ENCODE measurements at places on chromosomes 16 and 17. TPM values are rescaled to one million over a fixed set of nuclear protein-coding genes. Genes with fewer than 3 reads are reported as not detected.

SULT1A1 gene
- 9.9 TPM for total RNA-seq

AHSP gene
- total RNA-seq: not detected

C16orf74 gene
- 12.0 TPM for total RNA-seq

- no peak overlapping the region for H3K27ac ChIP-seq
- H3K36me3 ChIP-seq: peaks cover 25% of the 10 kb centered on the region
- DNase-seq: no peak
- H3K4me3 ChIP-seq: no peak overlapping the region
- peaks cover 5% of the 10 kb centered on the region for H3K4me1 ChIP-seq
Measured at GRCh38 chr16:47213761-47214440, 70.2 kb upstream of the NETO2 start.

- DNase-seq: no peak
- H3K27ac ChIP-seq: peak overlapping the region; percentile 99
Measured at GRCh38 chr17:42772945-42773289, 332 bp upstream of the VPS25 start.

GRCh38 chr17:47806026-47806912 is 15.3 kb downstream of the OSBPL7 start:
- H3K4me3 ChIP-seq: no peak overlapping the region
- H3K4me1 ChIP-seq: peaks cover 15% of the 10 kb centered on the region
- peaks cover 9% of the 10 kb centered on the region for H3K36me3 ChIP-seq

DNA sequence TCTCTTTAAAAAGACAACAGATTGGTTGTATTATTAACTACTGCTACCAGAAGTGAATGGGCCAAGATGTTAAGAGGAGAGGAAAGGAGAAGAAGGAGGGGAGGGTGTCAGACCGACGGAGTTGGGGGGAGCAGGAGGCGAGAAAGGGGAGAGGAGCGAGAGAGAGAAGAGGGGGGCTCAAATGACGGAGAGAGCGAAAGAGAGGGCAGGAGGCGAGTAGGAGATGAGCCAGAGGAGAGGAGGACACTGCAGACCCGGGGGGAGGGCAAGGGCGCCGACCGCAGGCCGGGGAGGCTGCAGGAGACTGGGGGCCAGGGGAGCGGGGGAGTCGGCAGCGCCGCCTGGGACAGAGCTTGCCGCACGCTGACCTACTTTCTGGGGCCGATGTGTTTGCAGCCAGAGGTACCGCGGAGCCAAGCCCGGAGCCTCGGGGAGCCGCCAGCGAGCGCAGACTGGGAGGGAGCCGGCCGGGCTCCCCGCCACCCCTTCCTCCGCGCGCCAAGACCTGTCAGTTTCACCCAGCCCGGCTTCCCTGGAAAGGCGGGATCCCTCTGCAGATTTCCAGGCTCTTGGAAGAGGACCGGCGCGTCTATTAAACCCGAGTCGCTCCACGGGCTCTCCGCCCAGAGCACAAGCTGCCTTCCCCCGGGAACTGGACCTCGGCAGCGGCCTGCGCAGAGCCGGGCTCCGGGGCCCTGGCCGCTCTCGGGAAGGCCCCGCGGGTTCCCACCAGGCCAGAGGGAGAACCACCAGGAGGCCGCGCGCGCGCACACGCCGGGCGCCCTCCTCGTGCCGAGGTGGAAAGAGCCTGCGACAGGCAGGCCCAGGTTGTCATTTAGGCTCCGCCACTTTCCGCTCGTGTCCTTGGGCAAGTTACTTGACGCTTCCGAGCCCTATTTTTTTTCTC is 74.6 kb downstream of the CMC2 start:
- H3K36me3 ChIP-seq: no peaks in the 10 kb centered on the region
- peaks cover 22% of the 10 kb centered on the region for H3K4me1 ChIP-seq
- peak overlapping the region; percentile 72 for H3K4me3 ChIP-seq
- DNase-seq: peak; percentile 38
- peaks cover 54% of the 10 kb centered on the region for H3K27me3 ChIP-seq

GRCh38 chr16:21281698-21282389 is 3.8 kb upstream of the CRYM start:
- H3K36me3 ChIP-seq: no peaks in the 10 kb centered on the region
- H3K27me3 ChIP-seq: peaks cover 65% of the 10 kb centered on the region
- no peak overlapping the region for H3K4me3 ChIP-seq
- H3K27ac ChIP-seq: no peak overlapping the region

DNA sequence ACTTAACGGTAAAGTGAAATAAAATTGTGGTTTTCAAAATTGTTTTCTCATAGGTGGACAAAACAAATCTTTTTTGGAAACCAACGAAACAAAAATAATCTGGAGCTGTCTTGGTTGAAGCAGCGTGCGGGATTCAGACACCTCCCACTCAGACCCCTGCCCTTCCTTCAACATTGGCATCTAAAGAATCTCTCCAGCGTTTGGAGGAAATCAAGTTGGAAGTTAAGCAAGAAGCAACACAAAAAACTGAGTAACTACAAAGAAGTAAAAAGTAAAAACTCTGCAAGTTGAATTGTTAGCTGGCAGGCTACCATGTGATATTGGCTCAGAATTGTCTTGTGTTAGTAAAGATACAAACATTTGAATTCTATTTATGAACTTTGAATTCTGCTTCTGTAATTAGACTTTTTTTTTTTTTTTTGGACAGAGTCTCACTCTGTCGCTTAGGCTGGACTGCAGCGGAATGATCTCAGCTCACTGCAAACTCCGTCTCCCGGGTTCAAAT is 361.0 kb upstream of the PMFBP1 start:
- H3K4me3 ChIP-seq: no peak overlapping the region
- no peak for DNase-seq
- peaks cover 10% of the 10 kb centered on the region for H3K36me3 ChIP-seq
- no peaks in the 10 kb centered on the region for H3K27me3 ChIP-seq
- H3K4me1 ChIP-seq: no peaks in the 10 kb centered on the region

DNA sequence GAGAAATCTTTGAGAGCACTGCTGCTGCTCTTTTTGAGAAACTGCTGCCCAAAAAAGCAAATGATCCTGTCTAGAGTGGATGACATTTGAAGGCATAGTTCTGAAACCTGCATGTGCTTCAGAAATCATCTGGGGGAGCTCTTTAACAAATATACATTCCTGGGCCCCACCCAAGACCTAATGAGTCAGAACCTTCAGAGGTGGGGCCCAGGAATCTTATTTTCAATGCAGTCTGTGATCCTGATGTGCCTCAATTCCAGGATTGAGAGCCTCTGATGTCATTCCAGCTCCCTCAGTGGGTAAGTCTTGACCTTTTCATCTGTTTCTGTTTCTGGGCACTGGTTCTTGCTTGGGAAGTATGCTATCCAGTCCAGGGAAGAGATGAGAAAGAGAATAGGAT is 42.3 kb downstream of the HNF1B start:
- H3K4me3 ChIP-seq: no peak overlapping the region
- no peak for DNase-seq
- H3K27ac ChIP-seq: no peak overlapping the region
- H3K27me3 ChIP-seq: peaks cover 32% of the 10 kb centered on the region
- H3K36me3 ChIP-seq: no peaks in the 10 kb centered on the region

DNA sequence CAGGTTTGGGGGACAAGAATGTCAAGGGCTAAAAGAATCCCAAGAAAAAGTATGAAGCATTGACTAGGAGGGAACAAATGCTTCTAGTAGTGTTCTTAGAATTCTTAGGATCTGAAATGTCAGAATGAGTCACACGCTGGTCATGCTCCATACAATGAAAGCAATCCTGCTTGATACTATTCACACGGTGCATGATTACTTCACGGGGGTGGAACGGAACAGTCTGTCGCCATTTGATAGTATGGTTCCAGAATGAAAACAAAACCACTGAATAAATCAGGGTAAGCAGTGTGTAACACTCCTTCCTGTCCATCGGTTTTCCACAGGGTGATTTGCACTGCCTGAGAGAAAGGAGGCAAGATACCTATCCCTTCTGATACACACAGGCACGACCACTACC is 22.9 kb upstream of the YWHAE start:
- no peak for DNase-seq
- no peaks in the 10 kb centered on the region for H3K4me1 ChIP-seq
- H3K4me3 ChIP-seq: no peak overlapping the region
- H3K36me3 ChIP-seq: peaks cover 29% of the 10 kb centered on the region
- no peaks in the 10 kb centered on the region for H3K27me3 ChIP-seq

DNA sequence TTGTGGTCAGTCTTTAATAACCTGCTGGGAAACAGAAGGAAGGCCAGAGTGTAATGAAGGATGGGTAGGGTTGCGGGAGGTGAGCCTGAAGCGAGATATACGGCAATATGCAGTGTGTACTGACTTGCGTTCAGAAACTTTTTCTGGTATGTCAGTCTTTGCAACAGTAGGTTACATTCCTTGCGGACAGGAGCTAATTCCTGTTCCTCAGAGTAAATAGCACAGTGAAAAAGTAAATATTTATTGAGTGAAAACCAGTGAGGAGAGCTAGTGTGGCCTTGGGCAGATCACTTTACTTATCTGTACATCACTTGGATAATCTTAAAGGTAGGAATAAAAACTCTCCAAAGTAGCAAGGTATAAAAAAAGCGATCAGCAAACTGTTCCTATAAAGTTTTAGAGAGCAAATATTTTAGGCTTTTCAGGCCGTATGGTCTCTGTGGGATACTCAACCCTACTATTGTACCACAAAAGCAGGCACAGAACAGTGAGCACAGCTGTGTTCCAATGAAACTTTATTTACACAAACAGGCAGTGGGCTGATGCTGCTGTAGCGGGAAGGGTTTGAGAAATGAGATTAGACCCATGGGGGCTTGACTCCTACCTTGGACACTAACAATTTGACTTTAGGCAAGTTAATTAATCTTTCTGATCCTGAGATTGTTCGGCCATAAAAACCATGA is 348.0 kb downstream of the UTP18 start:
- DNase-seq: no peak
- H3K4me3 ChIP-seq: no peak overlapping the region
- peaks cover 6% of the 10 kb centered on the region for H3K27me3 ChIP-seq

- no peak overlapping the region for H3K27ac ChIP-seq
- peaks cover 10% of the 10 kb centered on the region for H3K4me1 ChIP-seq
- no peaks in the 10 kb centered on the region for H3K27me3 ChIP-seq
- no peak overlapping the region for H3K4me3 ChIP-seq
- no peak for DNase-seq
Measured at GRCh38 chr16:4257646-4258556, 14.9 kb downstream of the TFAP4 start.

DNA sequence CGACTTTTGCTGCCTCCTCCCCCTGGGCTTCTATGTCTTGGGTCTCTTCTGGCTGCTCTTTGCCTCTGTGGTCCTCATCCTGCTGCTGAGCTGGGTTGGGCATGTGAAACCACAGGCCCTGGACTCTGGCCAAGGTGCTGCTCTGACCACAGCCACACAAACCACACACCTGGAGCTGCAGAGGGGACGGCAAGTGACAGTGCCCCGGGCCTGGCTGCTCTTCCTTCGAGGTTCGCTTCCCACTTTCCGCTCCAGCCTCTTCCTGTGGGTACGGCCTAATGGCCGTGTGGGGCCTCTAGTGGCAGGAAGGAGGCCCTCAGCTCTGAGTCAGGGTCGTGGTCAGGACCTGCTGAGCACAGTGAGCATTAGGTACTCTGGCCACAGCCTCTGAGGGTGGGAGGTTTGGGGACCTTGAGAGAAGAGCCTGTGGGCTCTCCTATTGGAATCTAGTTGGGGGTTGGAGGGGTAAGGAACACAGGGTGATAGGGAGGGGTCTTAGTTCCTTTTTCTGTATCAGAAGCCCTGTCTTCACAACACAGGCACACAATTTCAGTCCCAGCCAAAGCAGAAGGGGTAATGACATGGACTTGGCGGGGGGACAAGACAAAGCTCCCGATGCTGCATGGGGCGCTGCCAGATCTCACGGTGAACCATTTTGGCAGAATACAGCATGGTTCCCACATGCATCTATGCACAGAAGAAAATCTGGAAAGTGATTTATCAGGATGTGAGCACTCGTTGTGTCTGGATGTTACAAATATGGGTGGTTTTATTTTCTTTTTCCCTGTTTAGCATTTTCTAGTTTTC is 2.3 kb downstream of the GP1BA start:
- H3K4me3 ChIP-seq: no peak overlapping the region
- no peak for DNase-seq
- H3K4me1 ChIP-seq: peaks cover 22% of the 10 kb centered on the region
- peak overlapping the region; percentile 39 for H3K27ac ChIP-seq
- no peaks in the 10 kb centered on the region for H3K27me3 ChIP-seq

DNA sequence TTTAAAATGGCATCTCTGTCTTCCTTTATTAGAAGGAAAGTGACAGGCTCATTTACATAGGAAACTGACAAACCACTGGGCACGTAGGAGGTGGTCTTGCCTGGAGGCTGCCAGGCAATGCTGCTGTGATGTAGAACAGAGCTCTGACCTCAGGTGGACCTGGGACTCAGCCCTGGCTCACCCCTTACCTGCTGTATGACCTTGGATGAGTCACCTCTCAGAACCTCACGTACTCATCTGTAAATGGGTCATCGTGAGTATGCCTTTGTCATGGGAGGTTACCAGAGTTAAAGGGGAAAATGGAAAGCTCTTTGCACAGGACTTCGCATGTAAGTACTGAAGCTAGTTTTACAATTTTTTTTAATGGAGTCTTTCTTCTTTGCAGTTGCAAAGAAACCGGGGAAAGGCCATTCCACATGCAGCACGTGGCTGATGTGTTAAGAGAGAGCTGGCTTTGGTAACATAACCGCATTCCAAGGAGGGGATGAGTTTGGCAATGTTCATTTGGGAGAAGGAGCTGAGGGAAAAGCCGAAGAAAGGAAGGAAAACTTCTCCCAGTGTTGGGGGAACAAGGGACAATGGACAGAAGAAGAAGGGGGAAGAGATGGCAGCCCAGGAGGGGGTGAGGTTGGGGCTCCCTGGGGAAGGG is 37.4 kb upstream of the LONP2 start:
- no peaks in the 10 kb centered on the region for H3K4me1 ChIP-seq
- no peak for DNase-seq
- H3K27ac ChIP-seq: no peak overlapping the region
- H3K36me3 ChIP-seq: no peaks in the 10 kb centered on the region
- H3K27me3 ChIP-seq: peaks cover 27% of the 10 kb centered on the region
- H3K4me3 ChIP-seq: no peak overlapping the region

DNA sequence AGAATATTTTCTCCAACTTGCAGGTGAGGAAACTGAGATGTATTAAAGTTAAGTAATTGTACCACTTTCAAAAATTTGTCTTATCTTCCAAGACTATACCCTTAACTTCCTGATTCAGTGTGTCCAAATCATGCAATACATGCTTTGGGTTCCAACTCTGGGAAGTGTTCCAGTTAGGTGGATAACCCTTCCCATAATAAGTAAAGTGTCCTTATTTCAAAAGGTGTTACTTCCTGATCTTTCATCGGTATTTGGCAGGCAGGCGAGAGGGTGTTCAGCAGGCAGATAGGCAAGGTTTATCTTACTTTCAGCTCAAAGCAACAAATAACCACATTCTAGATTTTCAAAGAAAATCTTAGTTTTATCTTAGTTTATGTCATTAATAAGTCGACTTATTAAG is 46.3 kb upstream of the ARHGAP44 start:
- no peak overlapping the region for H3K4me3 ChIP-seq
- peaks cover 25% of the 10 kb centered on the region for H3K4me1 ChIP-seq
- H3K27ac ChIP-seq: no peak overlapping the region
- DNase-seq: no peak
- H3K27me3 ChIP-seq: no peaks in the 10 kb centered on the region
- H3K36me3 ChIP-seq: no peaks in the 10 kb centered on the region
